ENCODE measurements at places on chromosomes 7 and 10.

- peak; percentile 10 for DNase-seq
Measured at GRCh38 chr7:112421666-112422486, 28.4 kb upstream of the IFRD1 start.

DNA sequence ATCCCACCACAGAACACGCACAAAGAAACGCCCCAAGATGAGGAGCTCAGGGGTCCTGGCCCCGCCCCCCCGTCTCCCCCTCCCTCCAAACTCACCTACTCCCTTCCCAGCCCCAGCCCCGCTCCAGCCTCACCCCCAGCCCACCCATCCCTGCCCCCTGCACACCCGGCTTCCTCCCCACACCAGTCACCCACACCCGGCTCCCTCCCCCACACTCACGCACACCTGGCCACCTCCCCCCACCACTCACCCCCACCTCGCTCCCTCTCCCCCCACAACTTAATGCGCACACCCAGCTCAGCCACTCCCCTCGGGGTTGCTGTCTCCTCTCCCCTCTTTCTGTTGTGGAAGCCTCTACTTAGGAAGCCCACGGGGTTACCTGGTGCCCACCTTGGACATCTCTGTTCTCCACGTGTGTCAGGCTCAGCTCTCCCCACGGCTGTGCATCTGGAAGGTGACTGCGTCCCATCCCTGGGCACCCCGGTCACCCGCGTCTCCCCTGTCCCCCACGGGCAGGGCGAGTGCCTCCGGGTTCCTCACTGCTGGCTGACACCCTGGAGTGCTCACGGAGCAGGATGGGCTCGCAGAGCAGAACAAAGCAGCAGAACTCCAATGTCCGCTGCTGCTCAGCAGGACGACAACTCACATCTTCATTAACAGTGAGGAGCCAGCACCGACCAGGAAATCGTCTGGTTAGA lies 166.8 kb downstream of the USP6NL start:
- DNase-seq: no peak

DNA sequence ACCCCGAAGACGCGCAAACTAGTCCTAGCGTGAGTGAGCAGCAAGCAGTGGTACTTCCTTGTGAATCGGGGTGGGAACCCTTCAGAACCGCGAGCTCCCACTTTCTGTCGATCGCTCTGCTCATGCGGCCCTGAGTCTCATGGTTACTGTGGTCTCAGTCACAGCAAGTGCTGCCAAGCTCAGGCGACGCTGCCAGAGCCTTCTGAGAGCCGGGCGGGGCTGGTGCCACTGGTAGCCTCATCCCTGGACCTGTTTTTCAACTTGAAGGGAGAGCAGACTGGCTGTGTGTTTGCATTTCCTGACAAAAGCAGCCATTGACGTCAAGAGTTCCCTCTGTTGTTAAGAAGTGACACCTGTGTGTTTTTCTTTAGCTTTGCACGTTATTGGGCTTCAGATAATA lies 32.9 kb upstream of the BHLHA15 start:
- DNase-seq: no peak

GRCh38 chr7:1741751-1742554 lies 71.9 kb downstream of the ELFN1 start:
- DNase-seq: no peak

DNA sequence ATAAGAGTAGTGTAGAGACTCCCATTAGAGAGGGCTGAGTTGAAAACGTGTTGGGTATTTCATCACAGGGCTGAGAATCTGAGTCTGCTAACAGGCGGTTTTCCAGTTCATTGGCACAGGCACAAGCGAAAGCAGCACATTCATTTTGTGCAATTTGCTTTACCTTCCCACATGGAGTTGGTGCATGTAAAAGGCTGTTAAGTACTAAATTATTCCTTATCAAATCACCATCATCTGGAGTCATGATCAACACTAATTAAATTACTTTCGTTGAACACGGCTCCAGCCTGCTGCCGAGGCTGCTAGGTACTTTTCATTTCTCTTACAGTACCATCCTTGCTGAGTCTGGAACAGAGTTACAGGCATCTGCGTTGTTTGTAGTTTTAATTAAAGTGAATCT lies 43.8 kb downstream of the ETV1 start:
- no peak for DNase-seq

DNA sequence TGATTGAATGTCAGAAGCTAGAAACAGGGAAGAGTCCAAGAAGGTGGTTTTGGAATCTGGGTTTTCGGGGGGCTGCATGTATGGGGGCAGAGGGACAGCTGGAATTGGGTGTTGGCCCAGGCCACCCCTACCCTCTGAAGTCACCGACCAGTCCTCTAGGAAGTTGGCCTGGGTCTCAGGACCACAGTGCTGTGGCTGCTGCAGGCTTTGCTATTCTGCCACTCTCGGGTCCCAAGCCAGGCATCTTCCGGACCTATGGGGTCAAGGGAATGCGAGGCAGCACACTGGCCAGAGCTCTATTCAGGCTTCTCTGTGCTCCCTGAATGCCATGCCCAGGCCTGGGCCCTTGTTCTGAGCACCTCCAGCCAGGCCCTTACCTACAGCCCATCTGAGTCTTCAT lies 13.2 kb downstream of the FGF8 start:
- no peak for DNase-seq

DNA sequence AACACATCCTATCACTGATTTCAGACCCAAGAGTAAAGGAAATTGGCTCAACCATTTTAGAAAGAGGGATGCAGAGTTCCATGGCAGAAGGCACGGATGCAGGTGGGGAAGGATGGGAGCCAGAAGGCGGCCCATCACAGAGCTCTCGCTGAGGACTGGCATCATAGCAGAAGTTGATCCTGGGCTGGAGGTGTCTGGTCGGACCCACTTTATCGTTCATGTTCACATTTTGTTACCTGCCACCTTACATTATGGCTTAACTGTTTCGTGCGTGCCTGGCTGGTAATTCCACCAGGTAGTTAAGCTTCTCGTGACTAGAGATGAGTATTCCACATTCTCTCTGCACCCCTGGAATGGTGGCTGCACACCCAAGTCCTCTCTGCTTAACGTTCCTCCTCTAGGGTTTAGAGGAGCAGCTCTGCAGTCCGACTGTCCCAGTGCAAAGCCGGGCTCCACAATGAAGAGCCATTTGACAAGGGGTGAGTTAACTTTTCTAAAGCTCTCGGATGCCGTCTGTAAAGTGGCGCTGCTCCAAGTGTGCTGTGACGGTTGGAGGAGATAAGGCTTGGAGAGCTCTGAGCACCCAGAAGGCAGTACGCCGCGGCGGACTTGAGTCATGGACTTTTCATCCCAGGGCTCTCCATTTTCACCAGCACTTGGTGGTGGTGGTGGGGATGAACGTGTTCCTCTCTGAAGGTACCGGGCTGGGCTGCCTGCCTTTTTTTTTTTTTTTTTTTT lies 157.1 kb upstream of the SHH start:
- DNase-seq: no peak

DNA sequence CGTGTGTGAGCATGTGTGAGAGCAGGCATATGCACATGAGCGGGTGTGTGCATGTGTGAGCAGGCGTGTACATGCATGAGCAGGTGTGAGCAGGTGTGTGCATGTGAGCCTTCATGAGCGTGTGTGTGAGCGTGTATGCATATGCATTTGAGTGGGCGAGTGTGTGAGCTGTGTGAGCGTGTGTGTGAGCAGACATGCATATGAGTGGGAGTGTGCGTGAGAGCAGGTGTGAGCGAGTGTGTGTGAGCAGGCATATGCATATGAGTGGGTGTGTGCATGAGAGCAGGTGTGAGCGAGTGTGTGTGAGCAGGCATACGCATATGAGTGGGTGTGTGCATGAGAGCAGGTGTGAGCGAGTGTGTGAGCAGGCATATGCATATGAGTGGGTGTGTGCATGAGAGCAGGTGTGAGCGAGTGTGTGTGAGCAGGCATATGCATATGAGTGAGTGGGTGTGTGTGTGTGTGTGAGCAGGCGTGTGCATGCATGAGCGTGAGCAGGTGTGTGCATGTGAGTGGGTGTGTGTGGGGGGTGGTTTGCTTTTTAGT lies 30.7 kb downstream of the NKX6-2 start:
- no peak for DNase-seq

DNA sequence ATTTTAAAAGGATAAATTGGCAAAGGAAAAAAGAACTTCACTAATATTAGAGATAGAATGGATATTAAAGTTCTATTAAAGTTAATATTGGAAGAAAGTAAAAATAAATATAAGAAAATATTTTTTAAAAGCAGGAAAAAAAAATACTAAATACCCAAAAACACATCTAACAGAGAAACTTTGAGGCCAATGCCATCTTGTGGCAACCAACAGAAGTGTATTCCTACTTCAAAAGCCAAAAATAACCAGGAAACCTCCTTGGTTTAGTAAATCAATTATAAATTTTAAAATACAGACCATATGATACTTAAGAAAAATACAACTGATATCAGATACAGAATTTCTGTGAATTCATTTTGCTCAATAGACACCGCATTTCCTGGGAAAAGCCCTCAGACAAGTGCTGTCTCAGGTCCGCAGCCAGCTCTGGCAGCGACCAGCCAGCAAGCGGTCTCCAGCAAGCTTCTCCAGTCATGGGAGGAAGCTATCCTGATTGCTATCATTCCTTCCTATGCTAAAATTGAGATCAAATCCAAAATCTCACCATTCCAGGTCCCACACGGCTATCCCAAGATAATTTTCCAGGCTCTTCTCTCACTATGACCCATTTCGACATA lies 65.3 kb downstream of the LMBR1 start:
- no peak for DNase-seq

- DNase-seq: no peak
Measured at GRCh38 chr7:54543051-54543488, 895 bp downstream of the VSTM2A start.

DNA sequence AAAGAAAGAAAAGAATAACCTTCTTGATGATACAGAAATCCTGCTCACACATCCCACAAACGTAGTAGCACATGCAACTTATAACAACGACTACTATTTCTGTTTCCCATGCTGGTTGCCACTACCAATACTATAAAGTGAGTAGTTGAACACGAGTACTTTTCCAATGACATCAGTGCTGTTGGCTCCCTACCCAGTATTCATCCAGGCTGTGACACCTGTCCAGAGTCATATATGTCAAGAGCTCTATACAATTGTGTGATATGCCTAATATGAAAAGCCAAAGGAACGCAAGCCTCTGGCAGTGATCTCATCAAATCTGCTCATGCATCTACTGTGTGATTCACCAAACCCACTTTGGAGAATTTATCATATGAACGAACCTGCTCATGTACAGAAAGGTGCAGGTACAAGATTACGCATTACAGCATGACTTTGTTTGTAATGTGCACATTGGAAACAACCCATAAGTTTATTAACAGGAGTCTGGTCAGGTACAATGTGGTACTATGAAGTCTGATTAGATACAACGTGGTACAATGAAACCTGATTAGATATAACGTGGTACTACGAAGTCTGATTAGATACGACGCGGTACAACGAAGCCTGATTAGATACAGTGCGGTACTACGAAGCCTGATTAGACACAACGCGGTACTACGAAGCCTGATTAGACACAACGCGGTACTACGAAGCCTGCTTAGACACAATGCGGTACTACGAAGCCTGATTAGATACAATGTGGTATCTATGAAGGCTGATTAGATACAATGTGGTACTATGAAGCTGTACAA lies 5.8 kb upstream of the ITIH5 start:
- no peak for DNase-seq

GRCh38 chr7:32616625-32617024 lies 121.3 kb downstream of the AVL9 start:
- DNase-seq: no peak

- no peak for DNase-seq
Measured at GRCh38 chr7:6531492-6532279, 19.6 kb downstream of the GRID2IP start.

GRCh38 chr10:72223743-72224101 lies 7.6 kb upstream of the ASCC1 start:
- no peak for DNase-seq

DNA sequence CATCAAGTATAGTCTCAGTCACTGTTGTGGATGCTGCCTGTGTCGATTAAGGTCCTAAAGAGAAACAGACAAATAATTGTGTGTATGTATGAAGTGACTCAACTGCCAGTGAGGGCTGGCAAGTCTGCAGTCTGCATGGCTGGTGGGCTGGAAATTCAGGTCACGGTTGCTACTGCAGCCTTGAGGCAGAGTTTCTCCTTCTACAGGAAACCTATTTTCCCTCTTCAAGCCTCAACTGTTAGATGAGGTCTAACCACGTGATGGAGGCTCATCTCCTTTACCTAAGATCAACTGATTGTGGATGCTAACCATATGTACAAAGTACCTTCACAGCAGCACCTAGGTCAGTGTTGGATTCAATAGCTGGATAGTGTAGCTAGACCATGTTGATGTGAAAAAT lies 29.9 kb downstream of the MBL2 start:
- no peak for DNase-seq

All from activated CD4-positive, alpha-beta T cell treated with anti-CD3 and anti-CD28 coated beads for 36 hours (primary cell).